ENCODE measurements at places on chromosomes 2 and 18. TPM values are rescaled to one million over a fixed set of nuclear protein-coding genes. Genes with fewer than 3 reads are reported as not detected.

The COL6A3 gene
- 0.31 TPM for total RNA-seq

The IL36G gene
- total RNA-seq, result not detected

The CYP26B1 gene
- total RNA-seq, result not detected

The SIX2 gene
- total RNA-seq, result not detected

The PSMA8 gene
- not detected for total RNA-seq

The ARMC9 gene
- total RNA-seq, result 2.3 TPM

The TUBA4B gene
- total RNA-seq, result not detected

The ST8SIA5 gene
- total RNA-seq, result not detected

The L3MBTL4 gene
- 30.0 TPM for total RNA-seq

The NAT8 gene
- not detected for total RNA-seq

The SRBD1 gene
- 38.8 TPM for total RNA-seq

The SCN9A gene
- 1.4 TPM for total RNA-seq

The COL4A3 gene
- total RNA-seq, result 1.0 TPM

The PRSS56 gene
- not detected for total RNA-seq

The RABL2A gene
- total RNA-seq, result 22.5 TPM

The OSGEPL1 gene
- 10.2 TPM for total RNA-seq

The OTX1 gene
- total RNA-seq, result not detected

The IMP4 gene
- total RNA-seq, result 60.5 TPM

The CDC42EP3 gene
- total RNA-seq, result 84.6 TPM

The MC2R gene
- total RNA-seq, result not detected

The ASB3 gene
- 37.0 TPM for total RNA-seq

The GPBAR1 gene
- 1.4 TPM for total RNA-seq

The CASP10 gene
- total RNA-seq, result 101 TPM

The GALM gene
- 11.0 TPM for total RNA-seq

The DPYSL5 gene
- not detected for total RNA-seq

The GNAL gene
- 15.0 TPM for total RNA-seq

The LAMA1 gene
- total RNA-seq, result not detected

The NPHP1 gene
- 0.11 TPM for total RNA-seq

The CSRNP3 gene
- total RNA-seq, result not detected

The SFT2D3 gene
- 6.6 TPM for total RNA-seq

The TRIM43 gene
- total RNA-seq, result not detected

The MOGAT1 gene
- not detected for total RNA-seq

The TMEM37 gene
- not detected for total RNA-seq

The ALPP gene
- total RNA-seq, result not detected

The NPC1 gene
- total RNA-seq, result 143 TPM

The CDKL4 gene
- not detected for total RNA-seq

The MARCHF4 gene
- total RNA-seq, result not detected

The GPR39 gene
- total RNA-seq, result not detected

The ID2 gene
- total RNA-seq, result 191 TPM

The CDK15 gene
- 0.72 TPM for total RNA-seq

The SAG gene
- total RNA-seq, result 0.12 TPM

The TFCP2L1 gene
- total RNA-seq, result 0.72 TPM

Data from natural killer cell (primary cell).